ENCODE measurements at places on chromosomes 3 and 15.
A peak's percentile ranks its signal among the peaks of the same experiment; 100 is the strongest.

- DNase-seq = no peak
These were observed 107.1 kb downstream of the DGKG start for GRCh38 chr3:186254676-186255650.

DNA sequence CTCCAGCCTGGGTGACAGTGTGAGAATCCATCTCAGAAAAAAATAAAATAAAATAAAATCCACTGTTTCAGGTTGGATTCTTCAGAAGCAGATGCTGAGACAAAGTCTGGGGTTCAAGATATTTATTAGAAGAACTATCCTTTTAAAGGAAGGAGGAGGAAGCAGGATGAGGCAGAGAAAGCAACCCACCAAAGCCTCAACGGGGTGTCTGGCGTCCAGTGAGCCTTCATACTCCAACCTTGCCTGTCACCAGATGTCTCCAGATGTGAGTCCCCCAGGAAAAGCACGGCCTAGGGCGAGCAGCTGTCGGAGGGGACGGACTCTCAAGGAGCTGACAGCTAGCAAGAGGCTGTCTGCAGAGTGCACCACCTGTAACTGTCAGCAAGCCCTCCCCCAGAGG, 37.3 kb downstream of the MB21D2 start:
- peak; percentile 39 for DNase-seq

- DNase-seq = no peak
These were observed 97.9 kb downstream of the APBA2 start for GRCh38 chr15:28983432-28984311.

- no peak for DNase-seq
These were observed 73.4 kb downstream of the SLCO3A1 start for GRCh38 chr15:91926908-91927270.

- DNase-seq = peak; percentile 61
These were observed 401.2 kb upstream of the NR2F2 start for GRCh38 chr15:95929232-95929846.

All from NK-92 treated with Interleukin-12 subunit alpha and Interleukin-12 subunit beta, amount 100 ng/mL, for 24 hours (cell line).